GM03348 (cell line): ENCODE measurements at places on chromosomes 1 and 21.

- DNase-seq = peak; percentile 78
These were observed 64.9 kb downstream of the RGS13 start for GRCh38 chr1:192700834-192701271.

GRCh38 chr1:48610628-48611542 lies 138.9 kb upstream of the SPATA6 start:
- DNase-seq = no peak

GRCh38 chr1:12153181-12153785 lies 13.5 kb upstream of the TNFRSF1B start:
- peak; percentile 93 for DNase-seq

- DNase-seq = no peak
These were observed 8.4 kb downstream of the EFNA3 start for GRCh38 chr1:155086856-155087535.

- no peak for DNase-seq
These were observed 54.2 kb upstream of the TNR start for GRCh38 chr1:175797576-175797975.
